Stimulated activated CD4-positive, alpha-beta T cell treated with anti-CD3 and anti-CD28 coated beads, TNF-alpha, amount 100 ng/mL, for 4 hours (primary cell): ENCODE measurements at places on chromosomes 7 and 10.

DNA sequence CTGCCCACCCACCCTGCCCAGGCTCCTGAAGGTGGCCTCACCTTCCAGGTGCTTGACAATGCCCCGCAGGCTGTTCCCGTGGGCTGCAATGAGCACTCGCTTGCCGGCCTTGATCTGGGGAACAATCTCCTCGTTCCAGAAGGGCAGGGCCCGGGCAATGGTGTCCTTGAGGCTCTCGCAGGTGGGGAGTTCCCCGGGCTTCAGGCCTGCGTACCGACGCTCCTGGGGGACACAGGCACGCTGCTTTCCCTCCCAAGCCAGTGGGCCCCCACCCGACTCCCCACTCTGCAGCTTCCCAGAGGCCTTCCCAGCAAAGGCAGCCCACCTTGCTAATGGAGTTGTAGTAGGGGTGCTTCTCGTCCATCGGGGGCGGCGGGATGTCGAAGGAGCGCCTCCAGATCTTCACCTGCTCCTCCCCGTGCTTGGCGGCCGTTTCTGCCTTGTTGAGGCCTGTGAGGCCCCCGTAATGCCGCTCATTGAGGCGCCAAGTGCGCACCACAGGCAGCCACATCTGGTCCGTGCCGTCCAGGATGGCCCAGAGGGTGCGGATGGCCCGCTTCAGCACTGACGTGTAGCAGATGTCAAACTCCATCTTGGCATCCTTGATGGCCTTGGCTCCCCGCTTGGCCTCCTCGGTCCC, 456 bp downstream of the PGAM2 start:
- DNase-seq = no peak

DNA sequence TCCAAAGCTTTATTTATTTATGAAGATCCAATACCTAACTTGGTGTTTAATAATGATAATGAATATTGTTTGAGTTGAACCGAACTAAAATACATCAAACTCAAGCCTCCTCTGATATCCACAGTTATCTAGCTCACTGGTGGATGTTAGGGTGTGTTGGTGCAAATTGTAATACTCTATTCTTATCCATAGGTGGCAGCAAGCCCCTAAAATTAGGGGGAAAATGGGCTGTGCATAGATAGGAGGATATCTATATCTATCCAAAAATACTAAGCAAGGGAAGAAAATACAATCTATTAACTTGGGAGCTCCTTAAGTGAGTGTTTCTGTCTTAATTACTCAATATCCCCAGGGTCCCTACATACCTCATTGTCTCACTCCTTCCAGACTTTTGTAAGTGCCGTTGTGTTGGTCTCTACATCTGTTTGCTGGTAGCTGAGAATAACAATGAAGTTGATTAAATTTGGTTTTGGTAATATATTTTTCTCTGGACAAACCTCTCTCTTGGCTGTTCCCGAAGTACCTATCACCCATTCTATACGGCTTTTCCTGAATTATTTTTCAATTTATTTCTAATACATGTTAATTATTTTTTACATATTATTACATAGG, 55.0 kb upstream of the VWDE start:
- no peak for DNase-seq

GRCh38 chr7:155620497-155620896, 24.0 kb upstream of the RBM33 start:
- no peak for DNase-seq

DNA sequence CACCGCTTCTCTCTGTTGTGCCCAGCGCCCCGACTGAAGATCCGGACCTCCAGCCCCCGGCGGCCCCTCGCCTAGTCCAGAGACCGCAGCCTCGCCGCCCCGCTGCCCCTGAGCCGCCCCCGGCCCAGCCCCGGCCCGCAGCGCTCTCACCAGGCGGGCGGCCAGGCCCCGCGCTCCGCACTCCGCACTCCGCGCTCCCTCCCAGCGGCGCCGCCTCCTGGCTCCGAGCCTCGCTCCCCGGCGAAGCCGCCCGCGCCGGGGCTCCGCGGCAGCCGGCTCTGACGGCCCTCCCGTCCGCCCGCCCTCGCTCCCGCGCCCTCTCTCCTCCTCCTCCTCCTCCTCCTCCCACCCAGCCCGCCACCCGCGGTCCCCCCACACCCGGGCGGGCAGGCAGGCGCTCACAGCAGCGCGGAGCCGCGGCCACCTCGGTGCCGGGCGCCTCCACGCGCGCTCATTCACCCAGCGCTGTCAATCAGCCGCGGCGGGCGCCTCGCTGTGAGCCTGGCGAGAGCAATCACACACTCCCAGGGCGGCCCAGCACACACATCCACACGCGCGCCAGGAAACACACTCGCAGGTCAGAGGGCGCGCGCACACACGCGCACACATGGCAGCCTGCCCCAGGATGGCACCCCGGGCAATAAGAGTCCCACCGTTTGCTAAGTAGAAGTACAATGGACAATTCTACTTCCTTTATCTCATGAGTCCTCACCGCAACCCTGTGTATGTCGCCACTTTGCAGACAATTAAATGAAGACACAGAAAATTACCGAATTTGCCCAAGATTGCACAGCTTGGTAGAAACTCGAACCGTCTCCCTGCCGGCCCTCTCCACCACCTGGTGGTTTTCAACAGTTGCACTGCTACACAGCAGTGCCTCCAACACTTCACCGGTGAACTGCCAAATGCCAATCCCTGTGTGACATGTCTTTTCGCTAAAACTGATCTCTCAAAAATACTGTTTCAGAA, at the start of gene PRRT4:
PRRT4 (minus strand) TSS at position 280 of the 969 bp plus-strand sequence.
- DNase-seq = no peak
